Stimulated activated effector memory CD8-positive, alpha-beta T cell treated with anti-CD3 and anti-CD28 coated beads, Interleukin-12 subunit alpha, Interleukin-12 subunit beta, amount 100 ng/mL, for 72 hours (primary cell): ENCODE measurements at places on chromosomes 6 and 20.

GRCh38 chr6:137001299-137001976, 43.3 kb downstream of the IL20RA start:
- DNase-seq: no peak

- no peak for DNase-seq
Observed at GRCh38 chr6:2440516-2440915, 195.1 kb upstream of the GMDS start.

- DNase-seq: no peak
Observed at GRCh38 chr6:36797653-36798052, 41.6 kb downstream of the CPNE5 start.

DNA sequence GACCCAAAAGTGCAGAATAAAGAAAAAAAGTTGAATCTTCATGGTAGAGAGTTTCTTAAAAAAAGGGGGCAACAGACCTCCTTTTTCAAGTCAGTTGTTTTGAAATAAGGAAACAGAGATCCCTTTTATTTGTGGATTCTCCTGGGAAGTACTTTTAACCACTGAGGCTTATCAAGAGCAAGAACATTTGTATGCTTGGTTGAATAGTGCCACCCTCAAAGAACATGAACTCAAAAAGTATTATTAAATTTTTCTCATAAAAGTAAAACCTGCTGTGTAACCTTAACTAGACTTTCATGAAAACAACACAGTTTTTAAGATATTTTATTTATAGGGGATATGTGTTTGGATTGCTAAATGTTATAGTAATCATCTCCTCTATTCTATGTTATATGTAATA, at the start of gene DEFB110:
TSS of gene DEFB110 (minus strand) at position 101 of the 400 bp plus-strand sequence. CDS start at position 42, 59 bp downstream.
- DNase-seq: no peak

GRCh38 chr6:2181567-2181966, 63.8 kb downstream of the GMDS start:
- DNase-seq: no peak

- no peak for DNase-seq
Observed at GRCh38 chr6:152918991-152919390, 63.9 kb downstream of the FBXO5 start.

DNA sequence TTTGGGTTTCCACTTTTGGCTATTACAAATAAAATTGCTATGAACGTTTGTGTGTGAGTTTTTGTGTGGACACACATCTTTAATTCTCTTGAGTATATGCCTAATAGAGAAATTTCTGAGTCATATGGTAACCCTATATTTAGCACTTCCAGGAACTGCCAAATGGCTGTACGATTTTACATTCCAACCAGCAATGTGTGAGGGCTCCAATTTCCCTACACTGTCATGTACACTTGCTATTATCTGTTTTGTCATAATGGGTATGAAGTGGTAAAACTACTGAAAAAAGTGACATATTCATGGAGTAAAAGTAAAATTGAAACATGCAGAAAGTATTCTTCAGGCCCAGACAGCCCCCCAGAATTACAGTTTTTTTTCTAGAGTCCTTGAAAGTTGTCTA, 59.6 kb upstream of the ESR1 start:
- DNase-seq: no peak
